ENCODE measurements at places on chromosomes 5 and 9. TPM values are rescaled to one million over a fixed set of nuclear protein-coding genes. Genes with fewer than 3 reads are reported as not detected.

TMEM167A gene
- total RNA-seq, result 55.7 TPM

- no peak for DNase-seq
Measured at GRCh38 chr5:158135682-158136179, 276.8 kb upstream of the CLINT1 start.

CDC42SE2 gene
- 25.1 TPM for total RNA-seq

- no peak for DNase-seq
Measured at GRCh38 chr5:172647352-172648012, 6.4 kb downstream of the NEURL1B start.

DNA sequence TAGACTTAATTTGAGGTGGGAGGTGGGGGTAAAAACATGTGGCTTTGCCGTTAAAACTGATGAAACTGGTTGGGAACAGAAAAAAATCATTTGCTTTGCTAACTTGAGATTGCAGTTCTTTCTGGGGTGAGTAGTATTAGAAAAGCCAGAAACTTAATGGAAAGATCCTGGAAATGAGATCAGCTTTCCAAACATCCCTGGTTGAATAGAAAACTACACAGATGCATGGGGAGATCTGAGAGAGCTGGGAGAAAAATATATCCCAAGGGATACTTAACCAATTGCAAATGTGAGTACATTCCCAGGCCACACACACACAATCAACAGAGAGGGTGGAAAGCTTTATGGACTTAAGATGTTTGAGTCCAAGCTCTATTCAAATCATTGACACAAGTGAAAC, 222.3 kb downstream of the YTHDC2 start:
- no peak for DNase-seq

DNA sequence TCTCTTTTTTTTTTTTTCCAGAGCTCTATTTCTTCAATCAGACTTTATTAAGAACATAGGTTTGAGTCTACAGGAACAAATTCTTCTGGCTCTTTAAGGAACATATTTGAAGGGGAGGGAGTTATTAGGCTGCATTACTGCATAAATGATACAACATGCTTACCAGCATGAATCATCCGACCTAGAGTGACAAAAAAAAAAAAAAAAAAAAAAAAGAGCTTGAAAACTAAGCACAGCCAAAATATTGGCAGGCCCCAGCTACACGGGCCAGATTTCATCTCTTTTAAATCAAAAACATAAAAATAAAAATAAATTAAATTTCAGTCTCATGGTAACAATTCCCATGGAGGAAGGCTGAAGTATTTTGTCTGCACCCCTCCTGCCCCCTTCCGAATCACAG, 26.3 kb downstream of the MSX2 start:
- DNase-seq, result no peak

DNA sequence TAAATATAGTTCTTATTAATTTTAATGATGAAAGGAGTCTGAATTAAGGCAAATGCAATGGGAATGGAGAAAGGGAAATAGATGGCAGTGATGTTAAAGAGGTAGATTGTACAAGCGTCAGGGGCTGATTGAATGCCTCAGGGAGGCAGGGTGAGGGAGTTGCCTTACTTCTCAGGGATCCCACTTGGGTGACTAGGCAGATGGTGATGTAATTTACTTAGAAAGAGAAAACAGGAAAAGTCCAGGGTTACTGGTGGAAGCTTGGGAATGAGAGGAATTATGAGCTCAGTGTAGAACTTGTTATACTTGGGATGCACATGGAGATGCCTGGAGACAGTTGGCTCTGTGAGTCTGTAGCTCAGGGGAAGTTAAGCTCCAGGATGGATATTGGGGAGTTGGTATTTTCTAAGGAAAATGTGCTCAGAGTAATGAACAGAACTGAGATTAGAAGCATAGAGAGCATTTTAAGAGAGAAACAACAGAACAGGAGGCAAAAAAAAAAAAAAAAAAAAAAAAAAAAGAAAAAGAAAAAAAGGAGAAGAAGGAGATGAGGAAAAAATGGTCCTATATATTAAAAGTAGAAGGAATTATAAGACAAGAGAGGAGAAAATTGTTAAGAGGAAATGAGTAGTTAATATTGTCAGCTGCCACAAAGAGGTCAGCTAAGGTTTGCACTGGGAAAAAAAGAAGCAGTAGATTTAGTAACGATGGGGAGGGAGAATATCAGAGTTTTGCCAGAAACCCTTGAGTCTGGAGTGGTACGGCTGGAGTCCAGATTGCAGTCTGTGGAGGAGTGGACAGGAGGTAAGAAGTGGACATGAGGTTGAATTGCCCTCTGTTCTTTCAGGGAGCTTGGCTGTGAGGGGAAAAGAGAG, 88.0 kb upstream of the ELL2 start:
- DNase-seq, result peak; percentile 87

DNA sequence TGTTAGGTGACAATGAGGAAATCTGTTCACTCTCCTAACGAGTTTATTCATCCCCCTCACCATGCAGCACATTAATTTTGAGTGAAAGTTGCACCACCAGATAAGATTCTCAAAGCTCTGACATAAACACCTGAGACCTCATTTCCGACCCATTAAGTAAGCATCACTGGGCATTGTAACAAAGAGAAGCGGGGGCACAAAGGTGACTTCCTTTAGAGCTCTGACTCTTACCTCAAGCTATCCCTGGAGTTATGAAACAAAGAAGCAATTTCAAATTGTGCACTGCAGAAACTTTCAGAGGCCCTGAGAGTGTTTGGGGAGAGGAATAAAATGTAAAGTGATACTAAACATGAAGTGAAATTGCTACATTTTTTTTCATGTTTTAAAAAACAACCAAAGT, 29.5 kb downstream of the C5orf15 start:
- no peak for DNase-seq

QRFP gene
- total RNA-seq, result not detected

GRCh38 chr9:96420468-96421219, 2.5 kb upstream of the ZNF367 start:
- peak; percentile 72 for DNase-seq

DNA sequence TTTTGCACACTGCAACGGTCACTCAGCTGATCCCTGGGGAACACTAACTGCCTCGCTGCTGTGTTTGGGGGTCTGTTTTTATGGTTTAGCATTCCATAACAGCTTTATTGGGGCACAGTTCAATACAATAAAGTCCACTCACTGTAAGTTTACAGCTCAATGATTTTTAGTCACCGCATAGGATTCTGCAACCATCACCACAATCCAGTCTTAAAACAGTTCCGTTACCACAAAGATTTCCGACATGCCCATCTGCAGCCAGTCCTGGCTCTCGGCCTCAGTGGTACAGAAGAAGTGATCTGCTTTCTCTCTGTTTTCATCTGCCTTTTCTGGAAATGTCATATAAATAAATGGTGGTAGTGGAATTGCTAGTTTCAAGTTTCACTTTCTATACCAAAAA, 23.6 kb downstream of the OR2V2 start:
- peak; percentile 62 for DNase-seq

DNA sequence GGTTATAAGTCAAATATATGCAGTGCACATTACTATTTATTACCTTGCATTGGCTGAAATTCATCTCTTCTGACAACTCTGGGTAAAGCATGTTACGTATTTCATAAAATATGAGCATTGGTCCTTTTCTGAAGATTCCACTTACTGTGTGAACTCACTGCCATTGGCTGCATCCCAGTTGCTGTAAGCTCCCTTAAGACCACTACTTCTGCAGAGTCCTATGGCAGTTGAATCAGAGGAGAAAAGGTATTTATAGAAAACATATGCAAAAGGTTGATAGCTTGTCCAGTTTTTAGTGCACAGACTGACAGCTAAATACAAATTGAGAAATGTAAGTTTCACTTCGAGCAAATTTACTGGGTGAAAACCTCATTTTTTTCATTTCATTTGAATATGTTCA, 394.6 kb upstream of the ARRDC3 start:
- no peak for DNase-seq

DNA sequence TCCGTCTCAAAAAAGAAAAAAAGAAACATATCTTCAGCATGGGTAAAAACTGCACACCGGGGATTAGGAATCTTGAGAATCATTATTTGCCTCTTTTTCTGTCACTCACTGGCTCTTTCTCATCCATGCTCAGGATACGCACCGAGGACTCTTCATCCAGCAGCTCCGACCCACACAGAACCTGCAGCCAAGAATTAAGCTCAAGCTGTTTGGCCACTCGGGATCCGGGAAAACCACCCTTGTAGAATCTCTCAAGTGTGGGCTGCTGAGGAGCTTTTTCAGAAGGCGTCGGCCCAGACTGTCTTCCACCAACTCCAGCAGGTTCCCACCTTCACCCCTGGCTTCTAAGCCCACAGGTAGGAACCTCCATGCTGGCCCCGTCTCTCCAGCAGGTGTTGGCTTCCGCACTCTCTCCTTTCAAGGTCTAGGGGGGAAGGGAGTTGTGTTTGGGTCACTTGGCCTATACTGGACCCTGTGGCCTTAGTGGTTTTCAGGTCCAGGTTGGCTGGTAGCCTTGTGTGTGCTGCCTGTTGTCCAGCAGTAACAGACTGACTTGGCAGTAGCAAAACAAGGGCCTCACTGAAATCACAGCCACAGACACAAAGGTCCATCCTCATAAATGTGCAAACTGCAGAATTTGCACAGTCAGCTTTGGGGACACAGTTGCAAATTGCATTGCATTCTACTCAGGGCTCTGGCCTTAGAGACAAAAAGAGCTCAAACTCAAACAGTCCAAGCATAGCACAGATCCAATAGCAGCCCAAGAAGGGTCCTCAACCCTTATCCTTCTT, 44.5 kb upstream of the CTSL start:
- no peak for DNase-seq

DNA sequence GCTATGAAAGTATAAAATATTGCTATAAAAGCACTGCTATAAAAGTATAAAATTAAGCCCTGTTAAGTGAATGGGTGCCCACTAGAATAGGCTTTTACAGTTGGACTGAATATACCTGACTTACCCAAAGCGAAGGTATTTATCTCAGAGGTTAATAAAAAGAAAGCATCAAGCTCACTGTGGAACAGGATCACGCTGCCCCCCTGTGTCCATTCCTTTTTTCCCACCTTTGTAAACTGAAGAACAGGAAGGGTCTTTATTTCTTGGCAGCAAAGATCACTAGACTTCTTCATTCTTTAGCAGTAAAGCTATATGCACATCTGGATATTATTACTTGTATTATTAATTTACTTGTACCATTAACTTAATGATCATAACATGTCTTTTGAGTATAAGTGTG, 22.1 kb upstream of the PLPP6 start:
- DNase-seq, result peak; percentile 45

GRCh38 chr5:140673187-140673976, at the start of gene DND1:
DND1 (minus strand) TSS chr5:140673576; CDS start chr5:140673542, 34 bp downstream.
- DNase-seq, result no peak

TXNDC8 gene
- total RNA-seq, result not detected

BNC2 gene
- 41.6 TPM for total RNA-seq

- no peak for DNase-seq
Measured at GRCh38 chr5:127899214-127899610, 184.4 kb upstream of the SLC12A2 start.

TRAF1 gene
- total RNA-seq, result 0.86 TPM

GRIN3A gene
- not detected for total RNA-seq

- DNase-seq, result no peak
Measured at GRCh38 chr9:92508018-92508820, 25.9 kb upstream of the ASPN start.

RANBP17 gene
- 33.7 TPM for total RNA-seq

SPAG8 gene
- 0.86 TPM for total RNA-seq

GRCh38 chr5:13658761-13659160, 285.7 kb downstream of the DNAH5 start:
- no peak for DNase-seq

- DNase-seq, result no peak
Measured at GRCh38 chr5:74179701-74180100, 460.8 kb downstream of the ENC1 start.

DNA sequence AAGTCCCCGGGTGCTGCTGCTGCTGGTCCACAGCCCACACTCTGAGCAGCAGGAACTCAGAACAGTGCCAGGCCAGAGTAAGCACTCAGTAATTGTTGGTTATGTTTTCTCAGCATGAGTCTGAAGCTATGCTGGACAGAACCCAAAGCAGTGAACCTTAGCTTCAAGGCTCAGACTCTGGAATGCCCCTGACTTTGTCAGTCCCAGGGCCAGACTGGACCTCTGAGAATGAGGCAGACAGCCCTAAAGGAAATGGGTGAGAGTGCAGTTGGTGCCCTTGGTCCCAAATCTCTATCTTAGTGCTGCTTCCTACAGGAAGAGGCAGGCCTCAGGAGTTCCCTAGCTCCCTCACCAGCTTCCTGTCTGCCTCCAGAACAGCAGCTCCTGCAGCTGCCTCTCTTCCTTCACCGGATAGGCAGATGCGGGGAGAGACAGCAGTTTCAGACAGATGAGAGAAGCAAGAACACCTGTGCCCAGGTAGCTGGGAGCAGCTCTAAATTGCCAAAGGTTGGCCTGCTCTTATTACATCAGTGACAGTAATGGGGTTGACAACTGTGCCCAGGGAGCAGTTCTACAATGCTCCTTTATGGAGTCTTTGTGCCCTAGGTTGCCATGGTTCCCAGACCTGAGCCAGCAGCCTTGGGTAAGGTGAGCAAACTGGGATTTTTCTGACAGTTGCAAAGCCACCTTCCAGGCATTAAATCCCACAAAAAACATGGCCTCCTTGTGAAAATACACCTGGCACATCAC, 82.2 kb upstream of the CXCL14 start:
- DNase-seq, result no peak

GRCh38 chr5:150674341-150674821, 13.3 kb downstream of the MYOZ3 start:
- DNase-seq, result no peak

- DNase-seq, result no peak
Measured at GRCh38 chr9:135525241-135526088, 4.2 kb downstream of the LCN1 start.

DNA sequence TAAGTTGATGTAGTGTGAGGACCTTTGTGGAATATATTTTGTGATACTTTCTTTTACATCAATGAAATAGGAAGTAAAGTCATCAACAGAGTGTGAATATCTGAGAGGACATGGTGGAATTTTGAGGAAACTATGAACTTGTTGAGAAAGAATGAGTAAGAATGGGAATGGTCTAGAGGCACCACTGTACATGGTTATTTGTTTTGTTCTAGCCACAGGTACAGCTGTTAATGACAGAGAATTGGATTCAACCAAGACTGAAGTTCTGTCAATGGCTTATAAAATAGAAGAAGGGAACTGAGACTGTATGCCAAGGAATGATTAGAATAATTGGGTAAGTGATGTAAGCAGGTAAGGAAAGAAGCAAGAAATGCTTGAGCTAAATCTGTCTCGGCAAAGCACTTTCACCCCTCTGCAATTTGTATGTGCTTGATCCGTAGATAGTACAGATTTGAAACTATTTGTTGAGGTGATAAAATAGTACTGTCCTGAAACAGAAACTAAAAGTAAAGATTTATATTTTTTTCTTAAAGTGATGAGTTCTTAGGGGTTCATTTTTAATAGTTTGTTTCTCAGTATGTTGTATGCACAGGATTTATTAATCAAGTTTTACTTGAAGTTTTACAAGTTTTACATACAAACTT, 468.8 kb upstream of the SMC2 start:
- DNase-seq, result no peak

- DNase-seq, result no peak
Measured at GRCh38 chr5:94312298-94312697, 306.1 kb downstream of the KIAA0825 start.

GRCh38 chr9:103193992-103194391, 198.9 kb downstream of the CYLC2 start:
- no peak for DNase-seq

Data from fibroblast of villous mesenchyme (primary cell).